ENCODE measurements at places on chromosomes 16 and 17.

- no peak for DNase-seq
Observed at GRCh38 chr16:22217890-22218730, 12.0 kb downstream of the EEF2K start.

- no peak for DNase-seq
Observed at GRCh38 chr17:56676810-56677209, 83.3 kb downstream of the NOG start.

DNA sequence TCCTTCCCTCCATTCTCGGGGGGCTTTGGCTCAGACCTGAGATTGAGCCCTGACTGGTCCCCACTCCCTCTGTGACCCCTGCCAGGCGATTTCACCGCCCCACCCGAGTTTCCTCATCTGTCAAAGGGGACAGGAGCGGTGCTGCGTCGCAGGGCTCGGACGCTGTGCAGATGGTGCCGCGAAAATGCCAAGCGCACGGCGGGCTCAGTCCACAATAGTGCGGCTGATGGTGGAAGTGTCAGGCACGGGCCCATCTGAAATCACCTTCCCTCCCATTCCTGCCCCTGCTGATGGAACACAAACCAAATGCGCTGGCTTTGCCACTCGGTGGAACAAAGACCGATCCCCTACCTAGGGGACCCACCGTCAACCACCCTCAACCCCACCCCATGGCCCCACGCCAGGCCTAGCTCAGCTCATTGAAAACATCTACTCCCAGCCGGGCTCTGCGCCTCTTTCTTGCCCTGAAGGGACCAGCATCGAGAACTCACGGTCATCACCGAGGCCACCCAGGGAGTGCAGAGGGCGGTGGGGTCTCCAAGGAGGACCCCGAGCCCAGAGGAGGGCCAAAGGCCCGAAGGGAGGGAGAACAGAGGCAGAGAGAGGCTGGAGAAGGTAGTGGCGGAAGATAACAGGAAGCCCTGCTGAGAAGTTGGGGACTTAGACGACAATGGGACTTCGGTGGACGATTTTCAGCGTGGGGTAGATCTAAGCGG, 1.4 kb downstream of the CARHSP1 start:
- no peak for DNase-seq

GRCh38 chr16:22213801-22214200, 7.7 kb downstream of the EEF2K start:
- DNase-seq, result no peak

DNA sequence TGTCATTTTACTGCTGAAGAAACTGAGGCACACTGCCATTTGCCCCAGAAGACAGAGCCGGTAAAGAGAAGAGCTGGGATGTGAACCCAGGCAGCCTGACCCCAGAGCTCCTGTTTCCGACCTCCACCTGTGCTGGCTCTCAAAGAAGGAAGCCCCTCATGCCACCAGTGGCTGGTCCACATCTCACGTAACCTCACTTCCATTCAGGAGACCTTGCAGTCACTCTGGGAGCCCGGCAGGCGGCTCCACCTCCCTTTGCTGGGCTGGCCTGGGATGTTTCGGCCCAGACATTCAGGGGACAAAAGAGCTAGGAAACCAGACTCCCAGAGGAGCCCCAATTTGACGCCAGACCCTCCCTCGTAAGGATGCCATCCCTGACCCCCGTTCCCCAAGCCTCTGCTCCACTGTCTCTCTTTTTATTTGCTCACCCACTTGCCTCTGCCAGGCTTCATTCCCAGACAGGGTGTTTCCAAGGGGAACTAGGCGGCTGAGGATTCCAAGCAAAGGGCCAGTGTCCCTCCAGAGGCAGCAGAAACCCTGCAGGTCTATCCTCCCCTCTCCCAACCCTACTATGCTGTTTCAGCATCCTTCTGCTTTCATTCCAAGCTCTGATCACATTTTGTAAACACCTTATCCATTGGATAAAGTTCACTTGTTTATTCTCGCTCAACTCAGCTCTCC, 2.8 kb downstream of the TAF1C start:
- DNase-seq, result no peak

GRCh38 chr17:65947831-65948230, 244.1 kb downstream of the CEP112 start:
- no peak for DNase-seq

DNA sequence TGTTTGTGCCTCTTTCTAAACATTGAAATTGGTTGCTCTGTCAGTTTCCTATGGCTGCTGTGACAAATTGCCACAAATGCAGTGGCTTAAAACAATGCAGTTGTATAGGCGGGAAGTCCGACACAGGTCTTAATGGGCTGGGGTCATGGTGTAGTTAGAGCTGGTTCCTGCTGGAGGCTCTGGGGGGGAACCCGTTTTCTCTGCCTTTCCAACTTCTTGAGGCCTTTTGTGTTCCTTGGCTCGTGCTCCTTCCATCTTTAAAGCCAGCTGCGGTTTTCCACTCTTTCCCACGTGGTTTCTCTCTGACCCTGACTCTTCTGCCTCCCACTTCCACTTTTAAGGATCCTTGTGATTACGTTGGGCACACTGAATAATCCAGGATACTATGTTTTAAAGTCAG, 12.5 kb downstream of the EPN2 start:
- DNase-seq, result no peak

DNA sequence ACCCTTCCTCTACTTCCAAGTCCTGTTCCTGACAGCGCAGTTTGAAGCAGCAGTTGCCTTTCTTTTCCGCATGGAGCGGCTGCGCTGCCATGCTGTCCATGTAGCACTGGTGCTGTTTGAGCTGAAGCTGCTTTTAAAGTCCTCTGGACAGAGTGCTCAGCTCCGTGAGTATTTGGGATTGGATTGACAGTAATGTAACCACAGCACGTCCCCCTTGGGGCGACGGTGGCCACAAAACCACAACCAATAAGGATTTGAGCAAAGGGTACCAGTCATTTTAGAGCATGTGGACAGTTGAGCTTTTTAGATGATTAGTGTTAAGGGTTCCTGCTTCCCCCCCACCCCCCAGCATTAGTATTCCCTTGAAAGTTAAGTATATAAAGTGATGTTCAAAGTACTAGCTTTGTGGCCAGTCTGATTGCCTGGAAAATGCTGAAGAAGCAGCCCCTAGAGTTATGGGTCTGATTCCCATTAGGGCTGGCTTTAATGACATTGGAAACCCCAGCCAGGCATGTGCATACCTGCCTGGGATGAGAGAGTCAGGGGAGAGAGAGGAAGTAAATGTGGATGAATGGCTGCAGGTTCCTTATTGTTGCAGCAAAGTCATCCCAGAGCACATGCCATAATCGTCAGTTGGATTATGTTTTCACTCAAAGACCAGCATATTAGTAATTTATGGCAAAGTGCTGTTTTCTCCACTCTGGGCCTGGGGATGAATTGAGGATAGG, 31.6 kb upstream of the SLC12A3 start:
- DNase-seq, result no peak

GRCh38 chr17:55430541-55431288, 9.1 kb upstream of the MMD start:
- no peak for DNase-seq

GRCh38 chr16:63714876-63715275, 1407.0 kb downstream of the CDH11 start:
- DNase-seq, result no peak

- no peak for DNase-seq
Observed at GRCh38 chr16:27366687-27367460, 35.1 kb upstream of the IL21R start.

DNA sequence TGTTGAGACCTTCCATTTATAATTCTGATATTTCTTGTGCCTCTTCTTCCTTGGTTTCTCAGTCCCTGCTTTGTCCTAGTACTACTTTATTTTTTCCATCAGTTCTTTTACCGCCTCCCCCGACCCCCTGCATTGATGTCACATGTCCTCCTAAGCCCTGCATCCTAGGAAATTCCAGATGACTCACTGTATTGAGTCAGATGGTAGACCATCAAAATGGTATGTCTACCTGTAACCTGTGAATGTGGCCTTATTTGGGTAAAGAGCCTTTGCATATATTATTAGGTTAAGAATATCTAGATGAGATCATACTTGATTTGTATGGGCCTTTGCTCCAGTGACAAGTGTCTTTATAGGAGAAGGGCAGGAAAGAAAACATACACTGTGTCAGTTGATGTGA, 515.3 kb upstream of the CA10 start:
- no peak for DNase-seq

GRCh38 chr16:88299751-88300462, 82.9 kb upstream of the ZNF469 start:
- no peak for DNase-seq

DNA sequence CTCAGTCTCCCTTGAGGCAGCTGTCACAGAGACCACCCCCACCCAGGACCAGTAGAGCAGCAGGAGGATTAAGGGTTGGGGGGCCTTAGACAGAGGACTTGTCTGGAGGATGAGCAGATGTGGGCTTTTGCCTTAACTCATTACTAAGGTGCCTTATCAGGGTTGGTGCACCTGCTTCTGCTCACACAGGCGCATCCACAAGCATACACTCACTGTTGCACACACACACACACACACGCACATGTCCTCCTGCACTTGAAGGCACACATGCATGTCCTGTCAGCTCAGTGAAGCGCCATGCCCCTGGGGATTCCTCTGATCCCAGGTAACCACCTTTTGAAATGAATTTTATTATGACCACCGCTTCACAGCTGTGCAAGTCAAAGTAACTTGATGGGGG, 1.2 kb downstream of the GFAP start:
- DNase-seq, result no peak

DNA sequence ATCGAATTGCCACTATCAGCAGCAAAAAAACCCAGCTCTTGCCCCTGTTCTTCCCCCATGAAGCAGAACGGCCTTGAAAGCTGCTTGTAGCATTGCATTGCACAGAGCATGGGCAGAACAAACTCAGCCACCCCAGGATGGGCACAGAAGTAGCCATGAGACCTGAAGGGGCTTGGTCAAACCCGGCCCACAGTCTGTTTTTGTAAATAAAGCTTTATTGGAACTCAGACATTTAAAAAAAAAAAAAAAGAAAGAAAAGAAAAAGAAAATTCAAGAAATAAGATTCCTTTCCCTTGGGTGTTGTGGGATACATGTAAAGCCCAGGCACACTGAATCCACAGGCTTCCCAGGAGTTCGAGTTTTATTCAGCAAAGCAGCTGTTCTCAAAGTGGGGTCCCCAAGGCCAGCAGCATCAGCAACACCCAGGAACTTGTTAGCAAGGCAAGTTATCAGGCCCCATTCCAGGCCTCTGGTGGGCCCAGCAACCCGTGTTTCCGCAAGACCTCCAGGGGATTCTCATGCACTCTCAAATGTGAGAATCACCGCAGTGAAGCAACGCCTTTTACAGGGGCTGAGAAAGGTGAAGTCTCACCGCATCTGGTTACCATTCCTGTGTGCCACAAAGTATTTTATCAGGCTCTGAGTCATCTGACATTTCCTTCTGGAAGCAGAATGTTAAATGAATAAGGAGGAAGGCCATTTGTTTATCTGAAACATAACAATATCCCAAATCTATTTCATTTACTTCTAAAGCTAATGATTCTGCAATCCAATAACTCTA, 108.2 kb downstream of the SLC39A11 start:
- no peak for DNase-seq
